ENCODE measurements at places on chromosomes 12 and 14.

GRCh38 chr12:9935026-9935425 is 2.9 kb upstream of the CLEC2A start:
- DNase-seq, result no peak

GRCh38 chr12:119147847-119148448 is 30.8 kb upstream of the HSPB8 start:
- DNase-seq, result peak; percentile 21

GRCh38 chr12:69469854-69470188 is 367 bp upstream of the FRS2 start:
- no peak for DNase-seq

- DNase-seq, result no peak
Measured at GRCh38 chr14:36279306-36280190, 40.9 kb downstream of the MBIP start.

DNA sequence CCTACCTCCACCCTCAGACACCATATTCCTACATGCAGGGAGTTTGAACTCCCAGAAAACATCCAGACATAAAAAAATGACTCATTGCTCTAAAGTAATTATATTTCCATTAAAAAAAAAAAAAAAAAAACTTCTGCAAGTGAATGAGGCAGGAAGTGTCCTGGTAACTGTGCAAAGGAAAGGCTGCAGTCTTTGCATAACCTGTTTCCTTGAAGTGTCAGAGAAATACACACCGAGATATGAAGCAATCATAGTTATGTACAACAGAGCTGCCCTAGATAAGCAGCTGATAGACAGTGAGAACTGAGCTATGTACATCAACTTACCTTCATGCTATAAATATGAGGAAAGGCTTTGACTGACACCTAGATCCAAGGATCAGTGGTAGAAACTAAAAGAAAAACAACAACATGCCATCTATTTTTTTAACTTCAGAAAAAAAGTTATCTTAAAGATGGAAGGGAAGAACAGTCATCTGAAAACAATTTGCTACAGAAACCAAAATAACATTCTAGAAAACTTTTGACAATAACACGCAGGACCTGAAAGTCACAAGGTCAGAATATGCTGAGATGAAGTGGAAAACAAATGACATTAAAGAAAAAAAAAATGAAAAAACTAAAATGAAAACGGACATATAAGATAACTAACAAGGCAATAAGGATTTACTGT is 263.2 kb downstream of the SEC23A start:
- no peak for DNase-seq

GRCh38 chr14:65954942-65955341 is 531.2 kb upstream of the CCDC196 start:
- DNase-seq, result no peak

DNA sequence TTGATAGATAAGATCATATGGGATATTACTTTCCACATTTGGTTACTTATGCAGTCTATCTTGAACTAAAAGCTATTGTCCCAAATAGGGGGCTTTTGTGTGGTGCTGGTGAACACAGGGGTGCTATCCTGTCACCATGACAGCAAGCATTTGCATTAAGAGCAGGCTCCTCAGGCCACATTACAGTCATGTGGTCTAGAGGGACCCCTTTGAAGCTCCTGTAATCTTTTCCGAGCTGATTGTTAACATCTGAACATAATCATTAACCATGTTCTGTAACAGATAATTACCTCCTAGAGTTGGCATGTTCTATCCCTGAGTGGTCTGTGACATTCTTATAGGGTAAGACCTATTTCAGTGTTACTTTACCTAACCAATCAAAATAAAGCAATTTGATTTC is 178.8 kb downstream of the KTN1 start:
- DNase-seq, result no peak

GRCh38 chr12:103177639-103178255 is 220.3 kb downstream of the ASCL1 start:
- no peak for DNase-seq

GRCh38 chr14:79658221-79658620 is 553.1 kb downstream of the DIO2 start:
- peak; percentile 50 for DNase-seq

GRCh38 chr12:27810756-27811155 is 30.7 kb upstream of the MANSC4 start:
- DNase-seq, result no peak

GRCh38 chr12:58450868-58451482 is 469.3 kb downstream of the LRIG3 start:
- no peak for DNase-seq

- DNase-seq, result no peak
Measured at GRCh38 chr14:65412856-65413738, 567 bp downstream of the FUT8 start.

- no peak for DNase-seq
Measured at GRCh38 chr14:20578325-20578724, 9.5 kb downstream of the RNASE11 start.

DNA sequence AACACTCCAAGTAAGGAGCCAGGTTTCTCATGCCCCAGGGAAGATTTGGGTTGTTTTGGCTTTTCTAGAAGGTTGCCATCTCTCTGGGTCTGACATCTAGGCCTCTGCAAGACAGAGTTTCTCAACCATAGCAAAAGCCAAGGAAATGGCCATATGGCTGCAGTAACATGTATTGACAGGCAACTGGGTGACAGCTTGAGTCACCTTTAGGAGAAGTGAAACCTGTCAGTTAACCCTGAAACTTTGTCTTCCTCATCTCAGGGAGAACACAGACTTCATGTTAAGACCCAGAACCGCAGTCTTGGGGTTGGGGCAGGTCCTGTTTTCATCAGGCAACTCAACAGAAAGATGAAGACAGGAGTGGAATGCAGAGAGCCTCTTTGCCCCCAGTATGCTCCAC is 46.0 kb upstream of the PLBD1 start:
- DNase-seq, result no peak

DNA sequence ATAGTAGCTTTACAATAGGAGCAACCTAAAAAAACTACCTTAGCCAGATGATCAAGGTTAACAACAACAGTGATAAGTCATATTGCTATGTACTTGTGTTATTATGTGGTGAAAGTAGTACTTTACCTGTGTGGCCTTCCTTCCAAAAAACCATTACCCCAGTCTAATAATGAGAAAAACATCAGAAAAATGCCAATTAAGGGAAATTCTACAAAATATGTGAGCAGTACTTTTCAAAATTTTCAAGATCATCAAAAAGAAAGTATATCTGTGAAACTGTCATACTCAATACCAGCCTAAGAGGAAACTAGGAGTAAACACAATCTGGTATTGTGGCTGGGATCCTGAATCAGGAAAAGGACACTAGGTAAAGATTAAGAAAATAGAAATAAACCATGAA is 165.3 kb upstream of the PKP2 start:
- no peak for DNase-seq

GRCh38 chr14:103634156-103634555 is 5.1 kb downstream of the KLC1 start:
- no peak for DNase-seq

Data from cerebellar cortex (tissue), 1 donor.